Esophagus muscularis mucosa (tissue), 4 donors: ENCODE measurements at places on chromosomes 6 and 20. TPM values are rescaled to one million over a fixed set of nuclear protein-coding genes. Genes with fewer than 3 reads are reported as not detected.

Gene SFT2D1
- 28.0 TPM for total RNA-seq

Gene IFNGR1
- total RNA-seq, result 53.2 TPM

Gene COL12A1
- total RNA-seq, result 309 TPM

- no peak overlapping the region for H3K27ac ChIP-seq
- H3K36me3 ChIP-seq, result no peaks in the 10 kb centered on the region
Observed at GRCh38 chr20:62232770-62233645, 5.3 kb upstream of the OSBPL2 start.

DNA sequence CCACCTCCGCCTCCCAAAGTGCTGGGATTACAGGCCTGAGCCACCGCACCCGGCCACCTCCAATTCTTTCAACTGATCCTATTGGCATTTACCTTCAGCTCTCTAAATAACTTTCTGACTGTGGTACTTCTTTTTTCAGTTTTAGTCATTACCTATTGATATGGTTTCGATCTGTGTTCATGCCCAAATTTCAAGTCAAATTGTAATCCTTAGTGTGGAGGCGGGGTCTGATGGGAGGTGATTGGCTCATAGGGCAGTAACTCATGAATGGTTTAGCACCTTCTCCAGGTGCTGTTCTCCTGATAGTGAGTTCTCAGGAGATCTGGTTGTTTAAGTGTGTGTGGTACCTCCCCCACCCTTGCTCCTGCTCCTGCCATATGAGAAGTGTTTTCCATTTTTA lies 140.9 kb downstream of the LPA start:
- no peak overlapping the region for H3K27ac ChIP-seq
- H3K4me1 ChIP-seq, result peaks cover 8% of the 10 kb centered on the region
- H3K36me3 ChIP-seq, result no peaks in the 10 kb centered on the region
- H3K27me3 ChIP-seq, result no peaks in the 10 kb centered on the region
- H3K4me3 ChIP-seq, result no peak overlapping the region
- DNase-seq, result no peak

Gene SCP2D1
- total RNA-seq, result not detected

DNA sequence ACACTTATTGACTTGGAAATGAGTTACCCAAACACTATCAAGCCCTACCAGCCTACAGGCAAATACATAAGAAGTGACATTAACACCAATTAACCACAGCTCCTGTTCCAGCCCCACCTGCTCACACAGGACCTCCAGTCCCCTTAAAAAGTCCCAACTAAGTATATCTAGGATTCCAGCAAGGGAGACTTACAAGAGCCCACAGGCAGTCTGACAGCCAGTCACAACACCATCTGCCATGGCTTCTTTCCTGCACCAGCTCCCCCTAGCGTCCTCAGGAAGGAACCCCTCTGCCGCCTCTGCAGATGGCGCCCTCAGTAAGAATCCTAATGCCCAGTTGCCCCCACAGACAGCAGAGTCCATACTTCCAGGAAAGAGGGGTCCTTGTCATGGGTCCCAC lies 122.1 kb downstream of the HIVEP2 start:
- H3K27ac ChIP-seq, result no peak overlapping the region
- H3K36me3 ChIP-seq, result no peaks in the 10 kb centered on the region
- no peak overlapping the region for H3K4me3 ChIP-seq
- no peak for DNase-seq
- H3K27me3 ChIP-seq, result no peaks in the 10 kb centered on the region

GRCh38 chr6:40485300-40485699 lies 101.9 kb downstream of the LRFN2 start:
- DNase-seq, result no peak
- no peaks in the 10 kb centered on the region for H3K4me1 ChIP-seq
- H3K36me3 ChIP-seq, result no peaks in the 10 kb centered on the region
- H3K27me3 ChIP-seq, result no peaks in the 10 kb centered on the region
- H3K27ac ChIP-seq, result no peak overlapping the region
- no peak overlapping the region for H3K4me3 ChIP-seq

GRCh38 chr6:15244620-15245360 lies 1.1 kb upstream of the JARID2 start:
- peak; percentile 93 for DNase-seq
- H3K36me3 ChIP-seq, result no peaks in the 10 kb centered on the region
- peak overlapping the region; percentile 98 for H3K27ac ChIP-seq
- H3K4me3 ChIP-seq, result peak overlapping the region; percentile 81

DNA sequence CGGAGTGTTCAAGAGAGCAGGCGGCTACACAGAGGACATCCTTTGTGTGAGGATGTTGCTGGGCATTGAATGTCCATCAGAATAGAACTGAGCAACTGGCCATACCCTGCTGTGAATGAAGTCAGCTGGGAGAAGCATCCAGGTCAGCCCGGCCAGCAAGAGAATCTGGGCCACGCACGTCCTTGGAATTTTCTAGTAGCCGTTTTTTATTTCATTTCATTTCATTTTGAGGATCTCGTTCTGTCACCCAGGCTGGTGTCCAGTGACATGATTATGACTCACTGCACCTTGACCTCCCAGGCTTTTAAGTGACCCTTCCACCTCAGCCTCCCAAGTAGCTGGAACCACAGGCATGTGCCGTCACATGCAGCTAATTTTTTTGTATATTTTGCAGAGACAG lies 97.9 kb downstream of the SSR1 start:
- H3K4me1 ChIP-seq, result peaks cover 38% of the 10 kb centered on the region
- DNase-seq, result no peak
- no peaks in the 10 kb centered on the region for H3K27me3 ChIP-seq
- H3K27ac ChIP-seq, result no peak overlapping the region

- H3K4me1 ChIP-seq, result peaks cover under 1% of the 10 kb centered on the region
- no peaks in the 10 kb centered on the region for H3K36me3 ChIP-seq
- no peaks in the 10 kb centered on the region for H3K27me3 ChIP-seq
Observed at GRCh38 chr6:52310932-52311331, 26.4 kb upstream of the MCM3 start.

Gene KHDC1
- 1.3 TPM for total RNA-seq

Gene GSTA5
- not detected for total RNA-seq

DNA sequence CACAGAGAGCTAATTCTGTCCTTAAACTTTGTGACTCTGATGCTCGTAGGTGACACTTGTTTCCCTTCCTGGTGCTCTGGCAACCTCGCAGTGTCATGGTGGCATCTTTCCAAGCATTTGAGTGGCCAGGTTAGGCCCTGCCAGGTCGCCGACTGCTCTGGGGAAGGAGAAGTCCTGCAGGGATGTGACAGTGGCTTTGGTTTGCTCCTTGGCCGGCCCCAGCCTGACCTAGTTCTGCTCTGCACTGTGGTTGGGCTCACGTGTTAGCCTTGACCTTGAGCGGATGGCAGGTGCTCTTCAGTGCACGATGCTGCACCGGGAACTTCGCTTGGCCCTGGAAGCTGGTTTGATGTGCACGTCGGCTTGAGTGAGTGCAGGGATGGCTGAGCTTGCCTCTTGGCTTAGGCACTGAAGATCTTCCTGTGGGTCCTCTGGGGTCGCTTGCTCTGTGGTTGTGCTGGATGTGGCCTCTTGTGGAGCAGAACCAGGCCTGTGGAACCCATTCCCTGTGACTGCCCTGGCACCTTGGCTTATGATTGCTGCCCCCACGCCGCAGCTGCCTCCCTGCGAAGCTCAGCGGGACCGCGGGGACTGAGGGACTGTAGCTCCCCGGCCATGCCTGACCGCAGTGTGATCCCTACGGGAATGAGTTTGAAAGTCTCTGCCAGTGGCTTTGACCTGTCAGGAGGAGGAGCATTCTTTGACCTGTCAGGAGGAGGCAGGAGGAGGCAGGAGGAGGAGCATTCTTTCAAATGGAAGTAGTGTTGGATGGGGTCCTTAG lies 8.7 kb downstream of the OSBPL2 start:
- peaks cover 13% of the 10 kb centered on the region for H3K36me3 ChIP-seq
- DNase-seq, result no peak
- no peak overlapping the region for H3K27ac ChIP-seq
- peaks cover 35% of the 10 kb centered on the region for H3K4me1 ChIP-seq
- no peaks in the 10 kb centered on the region for H3K27me3 ChIP-seq
- H3K4me3 ChIP-seq, result no peak overlapping the region

DNA sequence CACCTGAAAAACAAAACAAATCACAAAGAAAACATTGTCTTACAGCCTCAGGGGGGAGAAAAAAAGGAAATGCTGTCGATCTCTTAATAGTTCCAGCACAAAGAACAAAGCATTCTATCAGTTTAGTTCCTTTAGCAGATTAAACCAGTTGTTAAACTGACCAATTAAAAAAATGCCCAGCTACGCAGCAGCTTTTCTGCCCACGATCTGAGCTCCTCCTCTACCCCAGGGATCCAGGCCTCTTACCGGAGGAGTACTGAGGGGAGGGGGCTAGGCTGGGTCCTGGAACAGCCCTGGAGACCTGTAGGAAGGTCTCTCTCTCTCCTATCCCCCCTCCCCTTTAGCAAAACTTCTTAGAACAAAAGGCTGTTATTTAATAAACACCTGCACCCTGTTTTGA lies 13.4 kb downstream of the PTK7 start:
- H3K27me3 ChIP-seq, result no peaks in the 10 kb centered on the region
- no peak overlapping the region for H3K4me3 ChIP-seq
- DNase-seq, result no peak
- peaks cover 11% of the 10 kb centered on the region for H3K4me1 ChIP-seq
- H3K36me3 ChIP-seq, result no peaks in the 10 kb centered on the region

DNA sequence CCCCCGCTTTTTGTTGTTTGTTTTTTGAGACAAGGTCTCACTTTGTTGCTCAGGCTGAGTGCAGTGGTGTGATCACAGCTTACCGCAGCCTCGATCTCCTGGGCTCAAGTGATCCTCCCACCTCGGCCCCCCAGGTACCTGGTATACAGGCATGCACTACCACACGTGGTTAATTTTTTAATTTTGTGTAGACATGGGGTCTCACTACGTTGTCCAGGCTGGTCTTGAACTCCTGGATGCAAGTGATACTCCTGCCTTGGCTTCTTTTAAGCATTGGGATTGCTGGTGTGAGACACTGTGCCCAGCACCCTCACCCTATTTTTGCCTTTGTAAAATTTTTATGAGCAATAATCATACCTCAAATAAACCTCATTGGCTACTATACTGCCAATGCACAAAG lies 5.5 kb downstream of the ENPP3 start:
- H3K27me3 ChIP-seq, result no peaks in the 10 kb centered on the region
- no peaks in the 10 kb centered on the region for H3K36me3 ChIP-seq
- H3K4me3 ChIP-seq, result no peak overlapping the region
